ENCODE measurements at places on chromosomes 1 and 21. TPM values are rescaled to one million over a fixed set of nuclear protein-coding genes. Genes with fewer than 3 reads are reported as not detected.

DNA sequence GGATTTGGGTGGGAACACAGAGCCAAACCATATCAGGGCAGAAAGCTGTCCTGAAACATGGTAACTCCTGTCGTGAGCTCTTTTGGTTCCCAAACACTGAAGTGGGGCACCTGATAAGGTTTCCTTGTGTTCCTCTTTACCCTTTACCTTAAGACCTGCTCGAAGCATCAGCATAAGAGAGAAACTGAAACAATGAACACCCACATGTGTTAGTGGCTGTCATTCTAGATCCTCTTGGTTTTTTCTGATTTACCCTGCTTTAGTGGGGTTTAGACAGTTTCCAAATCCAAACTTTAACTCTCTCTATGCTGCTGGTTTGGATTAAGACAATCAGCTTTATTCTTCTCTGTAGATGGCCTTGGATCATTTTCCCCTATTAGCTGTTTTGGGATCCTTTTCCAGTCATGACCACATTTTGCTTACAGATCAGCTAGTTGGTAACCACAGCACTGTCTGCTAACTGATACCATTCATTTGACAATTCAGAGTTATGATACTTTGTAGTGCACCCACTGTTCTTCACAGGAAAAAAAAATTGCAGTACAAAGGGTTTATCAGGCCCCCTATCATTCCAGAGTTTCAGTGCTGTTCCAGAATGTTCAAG lies 975 bp upstream of the MNDA start:
- DNase-seq, result no peak
- H3K4me1 ChIP-seq, result no peaks in the 10 kb centered on the region
- peak overlapping the region; percentile 51 for H3K27ac ChIP-seq
- no peaks in the 10 kb centered on the region for H3K36me3 ChIP-seq
- no peak overlapping the region for H3K4me3 ChIP-seq
- H3K27me3 ChIP-seq, result no peaks in the 10 kb centered on the region

The PLA2G2C gene
- not detected for total RNA-seq

The C4BPA gene
- 175 TPM for total RNA-seq

GRCh38 chr21:38433471-38433870 lies 64.8 kb downstream of the ERG start:
- H3K4me1 ChIP-seq, result peaks cover 9% of the 10 kb centered on the region
- H3K4me3 ChIP-seq, result no peak overlapping the region
- H3K27ac ChIP-seq, result no peak overlapping the region
- H3K36me3 ChIP-seq, result no peaks in the 10 kb centered on the region

DNA sequence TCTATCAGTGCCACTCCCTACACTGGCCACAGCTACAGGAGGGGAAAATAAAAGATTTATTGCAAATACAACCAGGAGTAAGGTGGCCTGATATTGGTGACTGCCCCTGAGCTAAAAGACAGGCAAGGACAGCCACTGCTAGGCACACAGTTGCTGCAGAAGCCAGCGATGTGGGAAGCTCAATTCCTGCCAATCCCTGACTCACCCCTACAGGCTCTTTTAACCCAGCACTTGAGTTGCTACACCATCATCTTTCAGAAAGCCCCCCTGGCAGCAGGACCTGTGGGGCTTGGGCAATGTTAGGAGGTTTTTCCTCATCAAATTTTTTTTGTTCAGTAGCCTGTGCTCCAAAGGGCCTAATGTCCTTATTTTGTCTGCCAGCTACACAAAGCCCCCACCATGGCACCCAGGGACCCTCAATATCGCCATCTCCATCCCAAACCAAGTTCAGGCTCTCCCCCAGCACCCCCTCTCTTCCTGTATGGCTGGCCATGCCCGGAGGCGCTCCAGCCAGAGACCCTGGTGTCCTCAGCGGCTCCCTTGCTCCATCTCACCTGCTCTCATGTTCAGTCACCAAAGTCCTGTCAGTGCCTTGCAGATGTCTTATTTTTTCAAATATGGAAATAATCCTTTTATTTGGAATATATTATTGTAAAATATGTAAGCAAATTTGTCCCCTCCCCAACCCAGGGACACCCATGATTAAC lies 13.4 kb downstream of the CLEC20A start:
- H3K4me3 ChIP-seq, result no peak overlapping the region
- no peak overlapping the region for H3K27ac ChIP-seq
- DNase-seq, result no peak
- no peaks in the 10 kb centered on the region for H3K36me3 ChIP-seq
- no peaks in the 10 kb centered on the region for H3K27me3 ChIP-seq
- H3K4me1 ChIP-seq, result peaks cover 15% of the 10 kb centered on the region

- no peak for DNase-seq
- no peaks in the 10 kb centered on the region for H3K36me3 ChIP-seq
- no peaks in the 10 kb centered on the region for H3K27me3 ChIP-seq
- no peak overlapping the region for H3K4me3 ChIP-seq
- no peak overlapping the region for H3K27ac ChIP-seq
- H3K4me1 ChIP-seq, result no peaks in the 10 kb centered on the region
These were observed 1326.5 kb downstream of the PLA2G4A start for GRCh38 chr1:188155261-188155660.

The CD101 gene
- total RNA-seq, result 37.4 TPM

The TSHB gene
- not detected for total RNA-seq

GRCh38 chr1:38274974-38275373 lies 228.4 kb upstream of the POU3F1 start:
- H3K27ac ChIP-seq, result no peak overlapping the region
- H3K4me3 ChIP-seq, result no peak overlapping the region
- H3K27me3 ChIP-seq, result no peaks in the 10 kb centered on the region
- H3K36me3 ChIP-seq, result no peaks in the 10 kb centered on the region
- DNase-seq, result peak; percentile 52
- no peaks in the 10 kb centered on the region for H3K4me1 ChIP-seq
